ENCODE measurements at places on chromosomes 11 and 22.

GRCh38 chr22:26555478-26555877 is 34.5 kb downstream of the TPST2 start:
- no peak for DNase-seq

DNA sequence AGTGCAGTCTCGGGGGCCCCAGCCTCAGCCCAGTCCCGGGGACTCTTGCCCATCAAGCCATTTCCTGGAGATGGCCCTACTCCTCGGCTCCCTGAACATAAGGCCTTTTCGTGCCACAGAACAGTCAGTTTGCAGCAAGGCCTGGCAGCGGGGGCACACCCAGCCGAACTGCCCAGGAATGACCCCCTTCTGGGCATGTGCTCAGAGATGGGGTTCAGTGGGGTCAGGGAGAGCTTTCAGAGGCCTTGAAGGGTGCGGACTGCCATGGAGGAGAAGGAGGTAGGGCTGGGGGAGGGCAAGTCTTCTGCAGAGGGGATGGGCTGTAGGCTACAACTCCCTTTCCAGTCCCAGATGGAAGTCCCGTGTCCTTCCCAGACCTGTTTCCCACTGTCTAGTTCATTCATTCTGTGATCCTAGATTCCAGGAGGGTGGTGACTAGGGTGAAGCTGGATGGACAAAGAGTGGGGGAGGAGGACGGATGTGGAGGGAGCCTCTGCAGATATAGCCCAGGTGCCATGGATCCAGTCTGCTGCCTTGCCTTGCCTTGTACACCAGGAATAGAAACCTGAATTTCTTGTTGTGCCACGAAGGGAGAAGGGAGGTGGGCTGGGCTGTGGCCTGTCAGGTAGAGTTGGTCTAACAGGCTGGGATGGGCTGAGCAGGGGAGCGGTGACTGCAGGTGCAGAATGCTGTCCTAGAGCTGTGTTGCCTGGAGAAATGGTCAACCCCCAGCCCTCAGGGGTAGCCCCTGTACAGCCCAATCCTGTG is 14.2 kb upstream of the OMP start:
- DNase-seq: no peak

- DNase-seq: no peak
These were observed 81.6 kb upstream of the LARGE1 start for GRCh38 chr22:34001701-34002466.

DNA sequence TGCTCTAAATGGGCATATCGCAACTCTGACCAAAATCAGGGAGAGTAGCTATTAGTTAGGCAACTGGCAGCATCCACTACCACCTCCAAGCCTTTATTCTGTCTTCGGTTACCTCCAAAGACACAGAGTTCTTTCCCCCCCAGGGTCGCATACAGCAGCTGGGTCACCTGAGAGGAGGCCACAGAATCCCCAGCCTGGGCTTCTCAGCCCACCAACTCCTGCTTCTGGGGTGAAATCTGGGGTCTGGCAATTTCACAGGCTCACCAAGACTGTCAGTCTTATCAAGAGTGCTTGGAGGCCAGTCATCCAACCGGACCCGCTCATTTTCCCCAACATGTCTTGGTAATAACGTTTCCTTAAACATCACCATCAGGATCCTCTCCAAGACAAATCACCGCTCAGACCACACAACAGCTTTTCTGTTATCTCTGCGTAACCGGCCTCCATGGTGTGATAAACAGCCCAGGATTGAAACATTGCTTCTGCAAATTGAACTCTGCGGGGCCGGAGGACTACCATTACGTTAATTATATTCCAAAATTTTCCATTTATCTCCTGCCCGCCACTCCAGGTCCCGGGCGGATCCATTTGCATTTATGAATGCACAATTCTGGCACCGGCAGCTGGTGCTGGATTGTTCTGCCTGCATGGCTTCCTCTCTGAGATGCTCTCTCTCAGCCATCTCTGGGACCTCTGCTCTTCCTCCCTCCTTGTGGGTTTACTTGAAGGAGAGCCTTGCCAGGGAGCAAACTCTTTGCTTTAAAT is 35.6 kb downstream of the RTL6 start:
- DNase-seq: no peak

- no peak for DNase-seq
These were observed 129.0 kb upstream of the TEAD1 start for GRCh38 chr11:12544986-12545775.

DNA sequence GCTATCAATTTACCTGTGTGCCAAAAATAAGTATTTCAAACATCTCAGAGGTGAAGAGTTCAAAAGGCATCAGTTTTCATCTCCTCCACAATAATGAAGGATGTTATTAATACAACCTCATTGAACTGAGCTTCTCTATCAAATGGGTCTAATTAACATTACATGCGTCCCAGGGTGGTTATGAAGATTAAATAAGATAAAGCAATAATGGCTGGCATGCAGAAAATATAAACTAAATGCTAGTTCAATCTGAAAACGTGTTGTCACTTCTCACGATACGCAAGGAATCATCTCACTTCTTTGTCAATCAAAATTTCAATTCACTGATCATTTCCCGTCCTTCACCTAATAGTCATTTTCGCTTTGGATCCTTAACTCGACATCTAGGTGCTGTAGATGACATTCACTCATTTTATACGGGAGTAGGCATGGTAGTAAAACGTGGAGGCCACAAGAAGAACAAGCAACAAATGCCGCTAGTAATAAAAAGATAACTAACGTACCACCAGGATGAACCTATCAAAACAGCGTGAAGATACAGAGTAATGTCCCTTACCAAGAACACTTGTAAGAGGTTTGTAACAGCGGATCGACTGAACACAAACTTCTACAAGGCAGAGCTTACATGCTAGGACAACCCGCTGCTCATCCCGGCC is 918 bp downstream of the CHORDC1 start:
- DNase-seq: no peak
